ENCODE measurements at places on chromosomes 6 and 20. TPM values are rescaled to one million over a fixed set of nuclear protein-coding genes. Genes with fewer than 3 reads are reported as not detected.

The FOXC1 gene
- 0.30 TPM for total RNA-seq

The TSPYL1 gene
- 71.3 TPM for total RNA-seq

The ADGRG6 gene
- total RNA-seq, result 29.9 TPM

The SSR1 gene
- total RNA-seq, result 371 TPM

Measured in smooth muscle cell of the umbilical artery (primary cell).